ENCODE measurements at places on chromosomes 4 and X.

DNA sequence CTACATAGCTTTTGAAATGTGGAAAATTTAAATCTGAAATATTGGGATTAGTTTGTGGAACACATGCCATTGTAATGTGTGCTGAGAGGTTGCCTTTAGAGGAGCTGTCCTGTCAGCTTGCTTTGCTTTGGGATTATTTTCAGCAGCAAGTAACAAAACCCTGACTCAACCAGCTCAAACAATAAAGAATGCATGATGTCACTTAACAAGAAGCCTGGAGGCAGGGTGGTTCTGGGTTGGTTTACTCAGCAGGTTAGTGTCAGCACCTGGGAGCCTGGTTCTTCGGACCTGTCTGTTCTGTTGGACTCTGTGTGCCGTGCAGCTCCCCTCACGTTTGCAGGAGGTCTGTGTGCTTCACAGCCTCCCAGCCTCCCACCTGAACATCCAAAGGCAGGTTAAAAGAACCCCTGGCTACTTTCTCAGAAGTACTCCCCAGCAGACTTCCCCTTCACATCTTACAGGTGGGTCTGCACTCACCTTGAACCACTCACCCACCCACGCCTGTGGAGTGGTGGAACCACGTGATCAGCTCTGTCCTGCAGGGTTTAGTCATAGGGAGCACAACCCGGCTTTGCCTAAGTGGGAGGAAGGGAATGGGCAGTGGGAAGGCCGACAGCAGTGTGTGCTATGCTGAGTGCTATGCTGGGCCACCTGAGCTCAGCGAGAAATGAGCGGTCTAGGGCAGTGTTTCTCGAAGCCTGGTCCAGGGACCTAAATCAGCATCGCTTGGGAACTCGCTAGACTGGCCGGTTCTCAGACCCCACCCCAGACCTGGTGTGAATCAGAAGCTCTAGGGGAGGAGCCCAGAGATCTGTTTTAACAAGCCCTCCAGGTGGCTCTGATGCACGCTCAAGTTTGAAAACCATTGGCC, 20.4 kb downstream of the TMEM131L start:
- peak; percentile 93 for DNase-seq

DNA sequence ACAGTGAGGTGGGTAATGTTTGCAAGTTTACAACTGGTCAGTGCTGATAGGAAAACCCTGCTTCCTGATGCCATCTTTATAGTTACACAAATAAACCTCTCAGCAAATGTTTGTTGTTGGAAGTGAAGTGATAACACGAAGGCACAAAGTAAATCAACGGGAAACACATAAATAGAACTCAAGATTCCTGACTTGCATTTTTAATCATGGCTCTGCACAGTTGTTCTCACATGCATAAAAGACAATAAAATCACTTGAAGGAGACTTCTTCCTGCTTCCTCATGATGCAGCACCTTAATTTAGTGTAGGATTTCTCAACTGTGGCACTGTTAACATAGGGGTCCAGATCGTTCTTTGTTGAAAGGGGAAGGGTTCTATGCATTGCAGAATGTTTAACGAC, 907.7 kb downstream of the RAB28 start:
- DNase-seq, result no peak

DNA sequence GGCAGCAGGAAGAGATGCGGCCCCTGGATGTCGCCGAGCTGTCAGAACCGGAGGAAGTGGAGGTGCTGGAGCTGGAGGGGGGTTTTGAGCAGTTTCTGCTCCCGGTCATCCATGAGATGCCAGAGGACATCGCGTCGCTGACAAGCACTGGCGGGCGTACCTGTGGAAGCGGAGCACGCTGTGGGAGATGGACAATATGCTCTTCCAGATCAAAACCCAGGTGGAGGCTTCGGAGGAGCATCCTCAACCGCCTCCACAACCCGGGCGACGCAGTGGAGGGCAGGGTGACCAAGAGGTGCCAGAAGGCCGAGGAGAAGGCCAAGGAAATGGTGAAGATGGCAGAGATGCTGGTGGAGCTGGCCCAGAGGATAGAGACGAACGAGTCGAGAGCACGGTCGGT, 7.6 kb upstream of the CCNQ start:
- DNase-seq, result no peak

- DNase-seq, result no peak
These were observed 64.5 kb downstream of the DCHS2 start for GRCh38 chr4:154427149-154427548.

DNA sequence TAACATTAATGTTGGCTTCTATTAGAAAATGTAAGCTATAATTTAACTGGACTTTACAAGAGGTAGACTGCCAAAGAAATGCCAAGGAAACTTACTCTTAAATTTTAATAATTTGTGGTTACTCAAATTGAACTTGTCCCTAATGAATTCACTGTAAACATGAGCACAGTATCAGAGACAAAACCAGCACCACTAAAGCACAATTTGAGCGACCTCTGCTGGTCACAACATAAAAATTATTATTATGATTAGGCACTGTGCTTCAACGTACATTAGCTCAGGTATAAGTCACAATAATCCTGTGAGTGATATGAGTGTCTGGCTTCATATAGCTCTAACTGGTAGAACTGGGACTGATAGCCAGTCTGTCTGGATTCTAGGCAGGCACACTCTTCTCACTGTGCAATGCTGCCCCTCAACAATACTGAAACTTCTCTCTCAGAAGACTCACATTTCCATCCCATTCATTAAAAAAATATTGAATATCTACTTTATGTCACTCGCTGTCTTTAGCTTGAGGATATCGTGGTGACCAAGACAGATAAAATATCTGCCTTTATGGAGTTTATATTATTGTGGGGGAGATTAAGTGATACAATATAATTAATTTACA, 8.0 kb downstream of the NUDT6 start:
- DNase-seq, result no peak

DNA sequence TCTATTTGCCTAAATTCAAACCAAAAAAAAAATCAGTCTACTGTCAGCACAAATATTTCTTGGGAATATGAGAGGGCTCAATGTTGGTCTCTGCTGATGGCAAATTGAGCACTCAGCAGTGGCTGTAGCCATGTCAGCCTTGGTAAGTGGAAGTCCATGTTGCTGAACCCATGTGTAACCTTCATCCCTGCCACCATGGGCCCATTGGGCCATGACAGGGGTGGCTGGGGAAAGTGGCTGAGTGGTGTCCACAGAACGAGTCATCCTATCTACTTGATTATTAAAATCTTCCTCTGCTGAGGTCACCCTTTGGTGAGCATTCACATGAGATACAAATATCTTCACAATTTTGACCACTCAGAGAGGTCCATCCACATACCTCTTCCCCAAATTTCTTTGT, 56.8 kb upstream of the FAM9B start:
- DNase-seq, result no peak

DNA sequence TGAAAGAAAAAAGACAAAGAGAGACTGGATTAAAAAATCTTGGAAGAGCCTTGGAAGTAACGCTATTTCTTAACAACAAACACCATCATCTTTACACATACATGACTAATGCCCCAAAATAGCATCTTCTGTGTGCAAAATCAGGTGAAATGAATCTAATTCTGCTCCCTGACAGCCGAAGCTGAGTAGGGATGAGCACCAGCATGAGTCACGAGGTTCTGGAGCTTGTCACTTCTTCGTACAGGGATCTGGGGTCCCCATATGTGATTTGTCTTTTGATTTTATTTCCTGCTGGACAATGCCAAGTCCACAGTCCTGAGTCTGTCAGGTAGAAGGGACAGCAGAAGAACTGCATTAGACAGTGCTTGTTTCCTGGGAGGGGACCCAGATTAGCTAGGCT, 55.9 kb downstream of the OSTC start:
- DNase-seq, result no peak

GRCh38 chr4:112865443-112865842, 184.0 kb upstream of the ANK2 start:
- no peak for DNase-seq

- DNase-seq, result no peak
These were observed 100.8 kb downstream of the ARSJ start for GRCh38 chr4:113878668-113879067.

DNA sequence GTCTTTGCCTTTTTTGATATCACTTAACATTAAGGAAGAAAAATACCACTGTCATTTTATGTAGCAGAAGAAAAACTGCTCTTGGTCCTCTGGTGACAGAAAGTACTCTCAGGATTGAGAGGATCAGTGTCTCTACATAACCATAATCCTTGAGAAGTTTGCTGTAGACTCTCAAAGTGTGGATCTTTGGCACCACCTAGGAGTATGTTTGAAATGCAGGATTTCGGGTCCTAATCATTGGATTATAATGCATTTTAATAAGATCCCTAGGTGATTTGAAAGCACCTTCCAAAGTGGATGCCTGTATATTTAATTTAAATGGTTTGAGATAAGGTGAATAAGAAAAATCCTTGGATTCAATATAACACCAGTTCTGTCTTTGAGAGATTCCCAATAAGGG, 23.2 kb downstream of the MOB1B start:
- no peak for DNase-seq

DNA sequence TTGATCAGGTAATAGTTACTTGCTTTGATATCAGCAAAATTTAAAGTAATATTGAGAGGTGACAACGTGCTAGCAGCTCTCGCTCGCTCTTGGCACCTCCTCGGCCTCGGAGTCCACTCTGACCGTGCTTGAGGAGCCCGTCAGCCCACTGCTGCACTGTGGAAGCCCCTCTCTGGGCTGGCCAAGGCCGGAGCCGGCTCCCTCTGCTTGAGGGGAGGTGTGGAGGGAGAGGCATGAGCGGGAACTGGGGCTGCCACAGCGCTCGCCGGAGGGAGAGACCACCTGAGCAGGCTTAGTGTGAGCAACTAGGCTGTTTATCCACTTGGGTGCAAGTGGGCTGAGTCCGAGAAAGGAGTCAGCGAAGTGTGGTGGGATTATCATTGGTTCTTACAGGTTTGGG, 455.7 kb upstream of the PCDH7 start:
- DNase-seq, result no peak

GRCh38 chr4:168908851-168909273, 101.2 kb downstream of the CBR4 start:
- no peak for DNase-seq

GRCh38 chr4:93771640-93772411, 56.7 kb upstream of the ATOH1 start:
- DNase-seq, result no peak

DNA sequence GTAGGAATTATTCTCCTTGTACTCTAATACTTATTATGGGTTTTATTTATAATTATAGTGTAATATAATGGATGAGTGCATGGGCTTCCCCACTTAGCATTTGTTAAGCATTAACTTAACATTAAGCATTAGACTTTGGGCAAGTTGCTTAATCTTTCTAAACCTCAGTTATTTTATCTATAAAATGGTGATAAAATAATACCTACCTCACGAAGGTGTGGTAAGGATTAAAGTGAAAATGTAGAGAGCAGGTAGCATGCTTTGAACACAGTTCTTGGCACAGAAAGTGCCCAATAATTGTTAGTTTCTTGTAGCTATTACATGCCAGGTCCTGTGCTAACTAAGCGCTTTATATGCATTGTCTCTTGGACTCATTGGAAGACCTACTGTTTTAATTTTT, 2.6 kb downstream of the MSMO1 start:
- DNase-seq, result no peak

GRCh38 chrX:153948847-153949805, 4.7 kb upstream of the RENBP start:
- DNase-seq, result no peak

DNA sequence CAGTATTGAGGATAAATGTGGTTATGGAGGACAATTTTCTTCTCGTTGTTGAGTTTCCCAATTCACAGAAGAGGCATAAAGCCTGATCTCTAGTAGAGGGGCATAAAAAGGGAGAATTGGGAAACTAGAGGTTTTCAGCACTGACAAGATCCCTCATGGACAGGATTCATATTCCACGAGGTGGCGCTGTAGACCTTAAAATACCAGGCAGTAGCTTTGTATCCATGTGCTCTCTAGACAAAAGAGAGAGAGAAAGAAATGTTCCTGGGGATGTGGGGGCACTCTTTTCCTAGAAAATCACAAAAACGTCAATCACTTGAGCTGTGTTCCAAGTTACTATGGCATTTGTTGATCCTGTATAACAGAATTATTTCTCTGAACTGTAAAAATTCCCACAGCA, 128.3 kb downstream of the MAGEE1 start:
- DNase-seq, result no peak

DNA sequence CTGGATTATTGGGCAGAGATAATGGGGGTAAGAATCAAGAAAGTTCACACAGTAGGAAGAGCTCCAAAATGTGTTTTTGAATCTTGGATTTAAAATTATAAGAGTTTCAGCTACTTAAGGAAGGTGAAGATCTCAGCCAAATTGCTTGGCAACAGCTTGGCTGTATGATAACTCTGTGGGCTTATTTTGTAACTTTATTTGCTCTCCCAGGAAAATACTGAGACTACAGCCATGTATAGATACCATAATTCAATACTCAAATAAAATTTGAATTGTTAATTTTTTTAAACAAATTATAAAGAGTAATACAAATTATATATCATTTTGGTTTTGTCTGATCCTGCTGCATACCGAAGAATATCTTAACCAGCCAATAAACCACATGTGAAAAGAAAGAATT, 129.5 kb upstream of the INPP4B start:
- no peak for DNase-seq

GRCh38 chr4:84501202-84501503, 2.1 kb upstream of the NKX6-1 start:
- DNase-seq, result no peak

DNA sequence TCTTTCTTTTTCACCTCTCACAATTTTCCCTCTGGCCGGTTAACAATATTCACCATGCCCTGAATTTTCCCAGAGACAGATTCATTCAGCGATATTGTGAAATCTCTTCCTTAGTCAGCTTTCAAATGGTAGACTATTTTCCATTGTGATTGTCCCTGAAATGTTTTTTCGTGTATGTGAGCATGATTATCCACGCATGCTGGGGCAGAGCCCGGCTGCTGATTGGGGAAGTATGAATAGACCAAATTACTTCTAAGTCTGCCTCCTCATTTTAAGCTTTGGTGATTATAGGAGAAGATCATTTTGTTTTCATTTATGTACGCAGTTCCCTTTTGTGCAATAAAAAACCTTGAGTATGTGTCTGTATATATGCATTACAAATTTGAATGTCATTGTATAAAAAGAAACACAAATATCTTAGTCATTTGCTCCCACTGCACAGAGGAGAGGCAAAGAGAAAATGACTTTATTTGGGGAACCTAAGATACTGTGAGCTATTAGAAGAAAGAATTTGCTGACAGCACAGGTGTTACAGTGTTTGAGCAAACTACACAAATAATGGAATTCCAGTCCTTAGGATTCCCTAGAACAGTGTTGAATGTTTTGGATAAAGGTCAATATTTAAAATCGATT, 11.3 kb downstream of the DTHD1 start:
- peak; percentile 23 for DNase-seq

GRCh38 chr4:6962211-6963041, 52.8 kb downstream of the TBC1D14 start:
- no peak for DNase-seq

DNA sequence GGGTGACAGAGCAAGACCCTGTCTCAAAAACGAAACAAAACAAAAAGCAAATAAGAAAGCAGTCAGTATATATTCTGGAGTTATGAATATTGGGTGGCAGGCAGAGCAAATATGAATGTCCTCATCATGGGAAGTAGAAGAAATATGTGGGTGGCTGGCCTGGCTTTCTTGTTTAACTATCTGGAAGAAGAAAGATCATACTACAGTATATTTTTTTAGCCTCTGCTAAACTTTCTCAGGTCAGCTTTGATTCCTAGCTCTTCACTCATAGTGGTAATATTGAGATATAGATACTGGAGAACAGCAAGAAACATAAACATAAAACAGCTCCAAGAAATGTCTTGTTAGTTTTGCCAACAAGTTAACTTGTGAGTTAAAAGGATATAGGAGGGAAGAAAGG, 192.5 kb downstream of the SOWAHB start:
- DNase-seq, result no peak
